ENCODE measurements at places on chromosomes 7 and 10. TPM values are rescaled to one million over a fixed set of nuclear protein-coding genes. Genes with fewer than 3 reads are reported as not detected.

GRCh38 chr7:47132471-47132870 is 449.4 kb downstream of the TNS3 start:
- H3K36me3 ChIP-seq: no peaks in the 10 kb centered on the region
- no peak overlapping the region for H3K27ac ChIP-seq
- H3K27me3 ChIP-seq: peaks cover 4% of the 10 kb centered on the region
- H3K4me3 ChIP-seq: no peak overlapping the region
- no peaks in the 10 kb centered on the region for H3K4me1 ChIP-seq
- DNase-seq: no peak

DNA sequence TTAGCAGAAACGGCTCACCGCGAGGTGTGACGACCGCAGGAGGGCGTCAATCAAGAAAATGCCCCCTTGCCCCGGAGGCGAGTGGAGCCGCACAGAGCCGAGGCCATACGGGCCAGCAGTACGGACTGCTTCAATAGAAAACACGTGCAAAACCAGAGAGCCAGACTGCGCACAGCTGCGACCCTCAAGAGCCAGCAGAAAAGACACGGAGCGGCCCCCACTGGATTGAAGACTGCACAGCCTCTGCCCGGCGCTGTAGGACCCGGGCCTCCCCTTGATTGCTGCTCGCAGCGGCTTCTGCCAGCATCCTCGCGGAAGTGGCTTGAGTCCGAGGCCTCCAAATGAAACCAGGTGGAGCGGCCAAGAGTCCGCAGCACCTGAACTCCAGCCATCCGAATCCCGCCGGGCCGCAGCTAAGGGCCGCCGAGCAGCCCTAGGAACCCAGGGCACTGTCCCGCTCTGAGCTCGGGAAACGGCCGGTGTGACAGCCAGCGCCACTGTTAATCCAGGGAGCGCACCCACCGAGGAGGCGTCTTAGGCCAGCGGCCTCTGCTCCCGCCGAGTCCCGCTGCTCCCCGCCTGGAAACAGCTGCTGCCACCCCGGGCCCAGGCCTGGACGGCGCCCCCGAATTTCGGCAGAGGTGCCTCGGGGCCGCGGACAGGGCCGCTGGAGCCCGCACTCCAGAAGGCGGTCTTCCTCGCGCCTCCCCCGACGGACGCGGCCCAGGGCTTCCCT is 660 bp upstream of the HHEX start:
- no peaks in the 10 kb centered on the region for H3K36me3 ChIP-seq
- peaks cover 62% of the 10 kb centered on the region for H3K27me3 ChIP-seq
- DNase-seq: peak; percentile 22
- peak overlapping the region; percentile 50 for H3K4me3 ChIP-seq

DNA sequence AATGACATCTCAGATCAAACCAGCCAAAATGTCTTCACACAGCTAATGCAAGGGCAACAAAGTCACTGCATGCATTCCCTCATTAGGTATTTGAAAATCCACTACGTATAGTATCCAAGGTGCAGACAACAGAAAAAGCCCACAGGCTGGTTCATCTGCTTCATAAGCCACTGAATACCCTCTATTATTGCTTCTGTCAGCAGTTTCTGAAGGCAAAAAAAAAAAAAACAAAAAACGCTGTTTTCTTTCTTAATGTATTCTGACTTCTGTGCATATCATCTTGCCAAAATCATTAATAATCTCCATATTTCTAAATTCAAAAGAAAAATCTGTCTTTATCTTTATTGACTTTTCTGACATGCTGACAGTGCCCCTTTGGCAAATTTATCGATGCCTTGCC is 13.4 kb downstream of the CPVL start:
- H3K27me3 ChIP-seq: peaks cover 6% of the 10 kb centered on the region
- H3K4me3 ChIP-seq: no peak overlapping the region
- no peak overlapping the region for H3K27ac ChIP-seq
- DNase-seq: no peak

- no peak overlapping the region for H3K4me3 ChIP-seq
- H3K27ac ChIP-seq: no peak overlapping the region
- H3K27me3 ChIP-seq: no peaks in the 10 kb centered on the region
Observed at GRCh38 chr10:89233033-89233432, 18.5 kb downstream of the LIPA start.

DNA sequence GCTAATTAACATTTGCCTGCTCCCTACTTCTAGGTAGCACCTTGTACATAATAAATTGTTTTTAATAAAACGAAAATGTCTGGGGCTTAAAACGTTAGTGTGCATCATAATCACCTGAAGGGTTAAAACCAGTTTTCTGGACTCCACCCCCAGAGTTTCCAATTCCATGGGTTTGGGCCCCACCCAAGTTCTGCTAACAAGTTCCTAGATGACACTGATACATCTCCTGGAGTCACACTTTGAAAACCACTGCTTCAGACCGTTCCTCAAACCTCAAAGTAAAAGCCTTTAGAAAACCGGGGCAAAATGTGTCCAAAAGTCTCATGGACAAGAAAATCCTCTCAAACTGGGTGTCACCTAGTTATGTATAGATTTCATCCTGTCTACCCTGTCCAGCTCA is 9.3 kb downstream of the OSBPL3 start:
- H3K27me3 ChIP-seq: no peaks in the 10 kb centered on the region
- DNase-seq: no peak
- H3K4me1 ChIP-seq: peaks cover 74% of the 10 kb centered on the region

GRCh38 chr7:73841689-73842066 is 638 bp downstream of the METTL27 start:
- H3K4me1 ChIP-seq: peaks cover 11% of the 10 kb centered on the region
- H3K36me3 ChIP-seq: no peaks in the 10 kb centered on the region
- peak overlapping the region; percentile 55 for H3K27ac ChIP-seq
- H3K27me3 ChIP-seq: peaks cover 2% of the 10 kb centered on the region

GRCh38 chr10:71533936-71534335 is 137.2 kb downstream of the CDH23 start:
- no peak for DNase-seq
- H3K36me3 ChIP-seq: no peaks in the 10 kb centered on the region
- no peak overlapping the region for H3K4me3 ChIP-seq
- H3K27me3 ChIP-seq: no peaks in the 10 kb centered on the region

GRCh38 chr7:11969643-11970042 is 137.6 kb upstream of the THSD7A start:
- no peak for DNase-seq
- H3K27ac ChIP-seq: no peak overlapping the region
- H3K4me1 ChIP-seq: no peaks in the 10 kb centered on the region
- H3K27me3 ChIP-seq: no peaks in the 10 kb centered on the region
- H3K36me3 ChIP-seq: no peaks in the 10 kb centered on the region

DNA sequence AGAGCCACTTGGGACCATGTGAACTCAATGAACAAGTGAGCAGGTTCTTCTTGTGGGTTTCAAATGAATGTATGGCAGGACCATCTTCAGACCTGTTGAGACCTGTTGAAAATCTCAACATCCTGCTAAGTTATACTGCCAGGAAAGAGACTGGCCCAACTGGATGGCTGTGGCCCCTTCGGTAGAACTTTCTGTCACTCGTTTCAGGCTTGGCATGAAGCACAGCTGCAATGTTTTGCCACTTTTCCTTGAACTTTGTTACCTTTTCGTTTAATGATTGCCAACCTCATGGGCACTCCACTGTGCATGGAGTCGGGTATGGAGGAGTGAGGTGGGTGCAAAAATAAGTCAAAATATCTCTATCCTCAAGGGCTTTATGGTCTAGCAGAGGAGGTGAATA is 36.7 kb upstream of the SLC35B4 start:
- no peaks in the 10 kb centered on the region for H3K36me3 ChIP-seq
- H3K27ac ChIP-seq: no peak overlapping the region
- H3K4me3 ChIP-seq: no peak overlapping the region
- H3K4me1 ChIP-seq: peaks cover 5% of the 10 kb centered on the region
- peaks cover 5% of the 10 kb centered on the region for H3K27me3 ChIP-seq

DNA sequence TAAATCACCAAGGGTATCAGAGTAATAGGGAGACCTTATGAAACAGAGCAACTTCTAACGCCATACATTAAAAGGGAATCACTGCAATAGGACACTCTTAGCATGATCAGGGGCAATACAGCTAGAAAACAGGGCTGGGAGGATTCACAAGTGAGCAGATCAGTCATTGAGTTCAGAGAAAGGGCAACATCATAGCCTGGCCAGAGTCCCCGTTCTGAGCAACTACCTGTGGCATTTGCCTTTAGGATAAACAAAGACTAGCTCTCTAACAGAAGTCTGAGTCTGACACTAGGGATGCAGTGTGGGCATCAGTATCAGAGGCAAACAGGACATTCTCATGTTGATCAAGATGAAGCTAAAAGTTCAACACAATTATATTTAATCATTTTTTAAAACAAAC is 297.9 kb downstream of the DGKB start:
- no peak for DNase-seq
- H3K4me1 ChIP-seq: no peaks in the 10 kb centered on the region
- H3K27ac ChIP-seq: no peak overlapping the region
- no peaks in the 10 kb centered on the region for H3K27me3 ChIP-seq
- H3K36me3 ChIP-seq: no peaks in the 10 kb centered on the region
- no peak overlapping the region for H3K4me3 ChIP-seq

DNA sequence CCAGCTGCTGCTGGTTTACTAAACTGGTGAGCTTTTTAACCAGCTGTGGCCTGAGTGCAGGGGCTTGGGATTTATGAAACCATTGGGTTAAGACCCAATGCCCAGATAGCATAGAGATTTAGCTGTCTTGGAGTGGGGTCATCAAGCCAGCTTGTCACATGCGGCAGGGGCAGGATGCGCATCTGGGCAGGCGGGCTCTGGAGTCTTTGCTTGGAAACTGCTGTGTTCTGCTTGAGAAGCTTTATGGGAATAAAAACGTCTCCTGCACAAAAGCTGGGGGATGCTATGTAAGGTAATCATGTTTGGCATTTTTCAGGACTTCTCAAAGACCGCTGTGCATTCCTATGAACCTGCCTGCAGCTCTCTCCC is 136.3 kb downstream of the MAPK8 start:
- no peak overlapping the region for H3K27ac ChIP-seq
- DNase-seq: no peak
- H3K4me3 ChIP-seq: no peak overlapping the region
- no peaks in the 10 kb centered on the region for H3K27me3 ChIP-seq
- no peaks in the 10 kb centered on the region for H3K4me1 ChIP-seq

DNA sequence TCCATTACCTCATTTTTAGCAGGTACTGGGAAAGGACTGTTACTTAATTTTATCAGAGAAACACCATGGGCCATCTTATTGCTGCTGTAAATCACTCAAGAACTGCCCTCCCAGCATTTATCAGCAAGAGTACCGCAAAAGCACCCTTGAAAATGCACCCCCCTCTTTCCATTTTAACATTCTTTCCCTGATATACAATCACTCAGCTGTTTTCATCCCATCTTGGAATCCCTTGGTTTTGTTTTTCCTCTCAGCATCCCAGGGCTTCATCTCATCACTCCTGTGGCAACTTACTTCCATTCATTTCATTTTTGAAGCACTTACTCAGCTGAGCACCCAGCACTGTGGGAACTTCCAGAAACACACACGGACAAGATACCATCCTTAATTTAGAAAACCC is 36.5 kb downstream of the RAPGEF5 start:
- no peak overlapping the region for H3K4me3 ChIP-seq
- no peaks in the 10 kb centered on the region for H3K27me3 ChIP-seq
- no peak overlapping the region for H3K27ac ChIP-seq
- no peaks in the 10 kb centered on the region for H3K36me3 ChIP-seq

- DNase-seq: peak; percentile 68
- peaks cover 41% of the 10 kb centered on the region for H3K4me1 ChIP-seq
- peak overlapping the region; percentile 50 for H3K27ac ChIP-seq
- H3K27me3 ChIP-seq: no peaks in the 10 kb centered on the region
- no peak overlapping the region for H3K4me3 ChIP-seq
Observed at GRCh38 chr10:103759100-103759781, 96.1 kb downstream of the SH3PXD2A start.

DNA sequence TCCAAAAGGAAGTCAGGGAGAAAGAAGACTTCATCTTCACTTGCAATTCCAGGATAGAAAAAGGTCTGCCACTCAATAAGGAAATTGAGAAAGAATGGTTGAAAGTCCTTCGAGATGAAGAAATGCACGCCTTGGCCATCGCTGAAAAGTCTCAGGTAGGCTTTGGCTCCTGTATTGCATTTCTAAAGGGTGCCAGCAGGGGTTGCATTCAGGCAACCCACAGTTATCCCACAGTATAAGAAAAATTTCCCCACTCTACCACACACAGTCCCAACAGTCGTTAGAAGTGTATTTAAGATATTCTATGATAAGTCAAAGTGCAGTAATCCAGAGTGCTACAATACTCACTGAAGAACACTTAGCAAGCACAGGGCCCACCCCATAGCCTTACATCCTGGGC is 93.4 kb upstream of the FGL2 start:
- peaks cover 15% of the 10 kb centered on the region for H3K36me3 ChIP-seq
- no peak overlapping the region for H3K27ac ChIP-seq
- no peaks in the 10 kb centered on the region for H3K27me3 ChIP-seq
- no peak for DNase-seq

GRCh38 chr10:10824591-10825148 is 193.0 kb upstream of the CELF2 start:
- H3K4me3 ChIP-seq: no peak overlapping the region
- H3K4me1 ChIP-seq: no peaks in the 10 kb centered on the region
- no peak overlapping the region for H3K27ac ChIP-seq
- H3K36me3 ChIP-seq: no peaks in the 10 kb centered on the region
- no peak for DNase-seq

DNA sequence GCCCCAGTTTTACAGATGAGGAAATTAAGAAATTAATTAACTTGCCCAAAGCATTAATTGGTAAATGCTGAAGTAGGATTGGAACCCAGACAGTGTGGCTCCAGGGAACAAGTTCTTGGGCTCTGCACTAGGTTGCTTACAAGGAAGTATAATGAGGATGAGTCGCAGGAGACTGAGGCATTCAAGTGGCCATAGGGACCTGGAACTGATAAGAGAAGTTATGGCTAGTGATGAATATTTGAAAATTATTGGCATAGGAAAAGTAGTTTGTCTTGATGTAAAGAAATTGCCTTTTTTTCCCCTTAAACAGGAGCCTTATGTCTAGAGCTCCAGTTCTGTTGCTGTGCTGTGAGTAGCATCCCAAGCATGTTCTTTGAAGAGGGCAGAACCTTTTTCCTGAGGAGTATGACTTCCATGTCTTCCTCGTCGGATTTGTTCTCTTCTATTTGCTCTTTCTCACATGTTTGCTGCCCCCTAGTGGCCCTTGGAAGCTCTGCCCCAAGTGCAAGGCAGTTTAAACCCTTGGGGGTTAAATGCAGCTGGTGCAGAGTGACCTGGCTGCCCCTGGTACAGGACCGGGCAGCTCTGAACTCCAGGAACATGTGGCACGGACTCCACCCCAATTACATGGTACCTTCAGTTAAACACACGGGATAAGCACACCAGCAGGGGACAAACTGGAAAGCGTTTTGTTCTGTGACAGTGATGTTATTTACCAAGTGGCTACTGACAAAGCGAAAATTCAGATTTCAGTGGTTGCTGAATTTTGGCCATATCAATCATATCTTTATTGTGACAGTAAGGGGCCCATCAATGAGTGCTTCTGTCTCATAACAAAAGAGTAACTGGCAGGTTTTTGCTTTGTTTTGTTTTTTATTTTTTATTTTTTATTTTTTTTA is 148.8 kb downstream of the HECW1 start:
- no peaks in the 10 kb centered on the region for H3K4me1 ChIP-seq
- H3K27me3 ChIP-seq: peaks cover 8% of the 10 kb centered on the region
- no peak overlapping the region for H3K27ac ChIP-seq
- H3K36me3 ChIP-seq: no peaks in the 10 kb centered on the region
- no peak overlapping the region for H3K4me3 ChIP-seq

The SH2B2 gene
- 5.0 TPM for total RNA-seq

The CYP3A5 gene
- not detected for total RNA-seq

The HYAL4 gene
- total RNA-seq: not detected

The AKR1D1 gene
- total RNA-seq: not detected

The CYP3A7 gene
- total RNA-seq: not detected

The NDUFA5 gene
- 62.8 TPM for total RNA-seq

The EN2 gene
- not detected for total RNA-seq

The AMZ1 gene
- total RNA-seq: 0.14 TPM
